RWPE1 (cell line): ENCODE measurements at places on chromosomes 7 and 10.

DNA sequence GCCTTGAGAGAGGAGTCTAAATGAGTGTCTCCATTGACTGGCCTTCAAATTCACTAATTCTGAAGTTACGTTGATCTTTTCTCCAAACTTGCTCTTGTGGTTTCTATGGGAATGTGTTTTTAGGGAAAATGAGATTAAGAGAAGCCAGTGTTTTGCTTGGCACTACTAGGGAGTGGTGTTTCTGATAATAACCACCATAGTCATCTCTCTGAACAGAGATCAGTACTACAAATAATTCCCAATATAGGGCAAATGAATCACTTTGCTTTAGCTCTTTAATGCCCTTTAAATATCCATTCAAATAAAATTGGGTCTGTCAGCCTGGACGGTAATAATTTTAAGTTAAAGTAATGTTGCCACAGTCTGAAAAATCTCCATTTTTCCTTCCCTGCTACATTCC is 90.8 kb downstream of the NRF1 start:
- no peak for DNase-seq

GRCh38 chr10:36188461-36188860 is 546.4 kb upstream of the FZD8 start:
- no peak for DNase-seq

- no peak for DNase-seq
Measured at GRCh38 chr10:12724807-12725579, 276.5 kb downstream of the CCDC3 start.

GRCh38 chr7:138429577-138430250 is 30.3 kb upstream of the TRIM24 start:
- DNase-seq, result no peak

GRCh38 chr7:159130199-159130775 is 14.4 kb downstream of the VIPR2 start:
- no peak for DNase-seq
